ENCODE measurements at places on chromosomes 16 and 17.

DNA sequence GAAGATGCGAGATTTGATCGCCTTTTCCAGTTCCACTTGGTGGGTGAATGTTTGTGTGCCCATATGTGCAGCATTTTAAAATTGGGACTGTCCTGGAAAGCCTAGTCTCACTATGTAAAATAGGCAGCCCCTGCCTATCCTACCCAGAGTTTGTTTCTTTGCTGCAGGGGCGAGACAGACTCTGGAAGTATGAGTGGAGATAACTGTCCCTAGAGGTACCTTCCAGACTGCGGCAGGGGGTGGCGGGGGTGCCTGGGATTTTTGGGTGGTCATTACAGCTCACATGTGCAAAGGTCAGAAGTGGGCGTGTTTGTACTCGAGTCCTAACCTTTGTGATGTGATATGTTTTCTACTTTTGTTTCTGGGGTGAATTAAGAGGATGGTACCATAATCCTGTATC lies 36.6 kb downstream of the MPRIP start:
- DNase-seq = no peak

DNA sequence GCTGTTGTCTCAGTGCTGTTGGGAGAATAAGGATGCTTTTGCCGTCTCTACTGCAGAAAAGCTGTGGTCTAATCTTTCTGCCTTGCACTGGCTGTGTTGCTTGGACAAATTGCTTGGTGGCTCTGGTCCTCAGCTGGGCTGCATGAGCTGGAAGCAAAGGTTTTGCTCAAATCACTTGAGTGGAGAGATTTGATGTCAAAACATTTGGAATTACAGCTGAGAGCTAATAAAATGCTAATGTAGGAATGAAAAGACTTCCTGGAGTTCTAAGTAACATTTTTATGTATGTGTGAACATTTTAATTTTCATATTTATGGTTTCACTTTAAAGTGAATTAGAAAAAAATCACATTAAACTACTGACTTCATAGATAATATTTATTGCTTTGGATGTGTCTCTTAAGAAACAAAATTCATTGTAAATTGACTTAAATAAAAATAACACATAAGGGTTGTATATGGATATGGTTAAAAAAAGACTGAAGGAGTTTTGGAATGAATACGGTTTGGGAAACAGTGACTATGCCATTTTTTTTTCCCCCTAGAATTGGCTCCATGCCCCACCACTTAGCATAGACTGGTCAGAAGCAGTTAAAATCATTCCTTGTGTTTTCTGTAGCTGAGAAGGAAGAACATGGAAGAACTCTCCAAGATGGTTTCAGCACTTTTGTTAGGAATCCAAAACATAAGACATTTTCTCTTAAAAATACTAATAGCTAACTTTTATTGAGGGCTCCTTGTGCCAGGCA lies 39.2 kb upstream of the FAM20A start:
- DNase-seq = no peak

GRCh38 chr17:74128456-74129211 lies 74.8 kb upstream of the RPL38 start:
- no peak for DNase-seq

DNA sequence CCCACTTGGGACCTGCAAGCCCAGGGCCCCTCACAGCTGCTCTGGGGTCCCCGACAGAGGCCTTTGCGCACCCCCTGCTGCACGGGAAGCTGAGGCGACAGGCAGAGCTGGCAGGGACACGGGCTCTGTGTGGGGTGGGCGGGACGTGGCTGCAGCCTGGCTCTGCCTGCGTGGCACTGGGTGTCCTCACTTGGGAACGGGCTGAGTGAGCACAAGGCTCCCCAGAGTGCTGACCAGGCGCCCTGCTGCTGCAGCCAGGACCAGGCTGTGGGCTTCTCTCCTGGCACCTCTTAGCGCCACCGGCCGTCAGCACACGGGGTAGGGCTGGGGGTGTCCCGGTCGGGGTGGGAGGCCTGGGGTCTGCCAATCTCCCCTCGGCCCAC lies 6.6 kb downstream of the C1QTNF8 start:
- no peak for DNase-seq

- no peak for DNase-seq
Observed at GRCh38 chr16:13631916-13632315, 288.0 kb upstream of the ERCC4 start.

DNA sequence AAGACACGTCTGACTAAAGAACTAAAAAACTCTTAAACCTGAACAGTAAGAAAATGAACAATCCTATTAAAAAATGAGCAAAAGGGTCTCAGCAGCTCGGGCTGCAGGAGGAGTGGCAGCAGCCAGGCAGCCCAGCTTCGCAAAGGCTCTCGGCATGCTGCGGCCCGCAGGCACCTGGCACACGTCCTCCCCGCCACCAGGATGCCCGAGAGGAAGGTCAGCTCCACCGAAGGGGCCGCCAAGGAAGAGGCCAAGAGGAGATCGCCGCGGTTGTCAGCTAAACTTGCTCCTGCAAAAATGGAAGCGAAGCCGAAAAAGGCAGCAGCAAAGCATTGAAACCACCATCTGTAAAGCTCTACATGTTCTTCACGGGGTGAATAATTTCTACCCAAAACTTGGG lies 173.5 kb downstream of the BCAS3 start:
- no peak for DNase-seq

GRCh38 chr16:23742766-23743165 lies 12.1 kb upstream of the CHP2 start:
- no peak for DNase-seq

DNA sequence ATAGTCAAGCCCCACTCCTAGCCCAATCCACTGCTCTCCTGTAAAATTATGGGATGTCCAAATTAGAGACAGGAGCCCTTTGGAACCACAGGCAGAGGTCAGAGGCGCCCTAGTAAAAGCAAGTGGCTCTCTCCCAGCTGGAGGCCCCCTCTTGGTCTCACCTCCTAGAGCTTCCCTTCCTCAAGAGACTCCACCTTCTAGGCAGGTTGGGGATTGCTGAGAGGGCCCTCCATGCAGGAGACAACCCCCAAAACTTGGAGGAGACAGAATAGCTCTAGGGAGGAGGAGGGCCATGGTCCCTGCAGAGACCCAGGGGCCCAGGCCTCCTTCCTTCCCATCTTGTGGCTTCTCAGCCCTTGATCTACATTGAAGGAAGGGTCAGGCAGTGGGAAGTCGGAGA lies 29.4 kb downstream of the NEUROD2 start:
- no peak for DNase-seq

DNA sequence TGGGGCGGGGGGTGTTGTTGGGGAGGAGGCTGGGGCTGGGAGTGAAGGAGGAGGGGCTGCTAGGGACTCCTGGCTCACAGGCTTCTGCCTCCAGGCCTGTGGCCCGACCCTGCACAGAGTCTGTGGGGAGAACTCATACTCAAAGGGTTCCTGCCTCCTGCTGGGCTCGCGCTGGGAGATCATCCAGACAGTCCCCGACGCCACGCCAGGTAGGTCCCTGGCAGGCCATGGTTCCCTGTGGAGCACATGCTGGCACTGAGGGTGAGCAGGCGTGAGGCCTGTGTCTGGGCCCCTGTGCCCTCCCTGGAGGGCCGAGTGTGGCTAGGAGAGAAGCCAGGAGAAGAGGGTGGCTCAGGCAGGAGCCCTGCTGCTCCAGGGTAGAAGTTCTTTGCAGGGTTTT lies 4.6 kb downstream of the ITGAD start:
- no peak for DNase-seq

DNA sequence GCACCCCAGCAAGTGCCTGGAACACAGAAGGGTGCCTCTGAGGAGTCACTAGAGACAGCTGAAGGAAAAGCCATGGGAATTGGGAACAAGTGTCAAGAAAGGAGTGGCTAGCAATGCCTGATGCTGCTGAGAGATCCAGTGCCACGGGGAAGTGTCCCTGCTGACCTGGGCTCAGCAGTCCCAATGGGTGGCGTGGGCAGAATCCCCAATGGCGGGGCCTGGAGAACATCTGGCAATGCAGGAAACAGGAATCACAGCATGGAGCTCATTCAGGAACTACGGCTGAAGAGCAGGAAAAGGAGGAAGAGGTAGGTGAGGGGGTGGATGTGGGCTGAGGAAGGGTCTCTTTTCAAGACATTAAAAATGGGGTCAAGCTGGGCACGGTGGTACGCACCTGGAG lies 30.1 kb downstream of the UBE2O start:
- DNase-seq = no peak

GRCh38 chr17:46943501-46944393 lies 20.8 kb downstream of the GOSR2 start:
- DNase-seq = peak; percentile 37

GRCh38 chr16:25138130-25138529 lies 26.6 kb downstream of the LCMT1 start:
- no peak for DNase-seq

GRCh38 chr16:10892782-10893318 lies 15.8 kb downstream of the CIITA start:
- no peak for DNase-seq

DNA sequence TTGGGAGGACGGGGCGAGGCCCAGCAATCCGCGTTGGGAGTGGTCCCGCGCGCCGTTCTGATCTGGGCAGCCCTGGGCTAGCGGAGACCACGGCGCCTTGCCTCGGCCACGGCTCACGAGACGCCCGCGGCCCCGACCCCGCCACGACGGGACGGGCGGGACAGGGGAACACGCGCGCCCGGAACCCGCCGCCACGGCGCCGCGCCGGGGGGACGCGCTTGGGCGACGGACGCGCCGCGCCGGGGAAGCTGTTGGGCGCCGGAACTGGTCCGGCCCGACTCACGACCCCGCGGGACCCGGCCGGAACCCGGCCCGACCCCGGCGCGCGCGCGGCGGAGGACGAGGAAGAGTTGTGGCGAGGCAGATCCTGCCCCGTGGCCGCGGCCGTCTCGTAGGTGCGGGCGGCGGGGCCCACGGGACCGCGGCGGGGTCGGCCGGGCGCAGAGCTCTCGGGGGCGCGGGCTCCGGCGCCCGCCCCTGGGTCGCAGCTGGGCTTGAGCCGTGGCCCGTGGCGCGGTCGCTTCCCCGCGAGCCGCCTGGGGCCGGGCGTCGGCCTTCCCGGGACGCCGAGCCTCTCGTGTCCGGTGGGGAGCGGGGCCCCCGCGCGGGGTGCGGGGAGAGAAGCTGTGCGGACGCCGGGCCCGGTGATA lies at the start of gene ACSF3:
ACSF3 (plus strand) TSS at position 251 of the 650 bp plus-strand sequence. CDS start 6,830 bp downstream, outside the sequence.
- peak; percentile 95 for DNase-seq

DNA sequence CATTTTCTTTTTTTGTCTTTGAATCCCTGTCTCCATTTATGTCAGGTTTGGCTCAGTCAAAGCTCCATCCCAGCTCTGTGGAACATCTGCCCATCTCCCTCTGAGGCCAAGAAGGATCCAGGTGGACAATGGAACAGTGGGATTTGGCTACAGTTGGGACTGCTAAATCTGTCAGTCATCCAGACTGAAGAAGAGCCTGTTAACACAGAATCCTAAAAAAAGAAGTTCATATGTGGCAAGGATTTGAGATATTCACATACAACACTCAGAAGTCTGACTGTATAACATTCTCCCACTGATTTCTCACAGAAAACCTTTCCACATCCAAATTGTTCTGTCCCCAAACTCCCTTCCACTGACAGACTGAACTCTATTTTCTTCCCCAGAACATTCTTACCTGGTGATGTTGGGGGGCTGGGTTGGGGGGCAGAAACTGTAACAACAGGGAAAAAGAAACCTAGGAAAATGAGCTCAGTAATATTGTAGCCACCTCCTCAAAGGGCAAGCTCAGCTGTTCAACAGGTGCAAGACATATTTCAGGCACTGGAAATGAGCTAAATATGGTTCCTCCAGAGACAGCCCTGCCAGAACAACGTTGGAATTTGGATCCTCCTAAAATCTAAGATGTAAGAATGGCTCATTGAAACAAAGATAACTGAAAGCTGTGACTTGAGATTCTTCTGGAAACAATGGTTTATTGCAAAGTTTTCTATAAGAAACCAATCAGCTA lies 301.5 kb upstream of the CDH5 start:
- no peak for DNase-seq

DNA sequence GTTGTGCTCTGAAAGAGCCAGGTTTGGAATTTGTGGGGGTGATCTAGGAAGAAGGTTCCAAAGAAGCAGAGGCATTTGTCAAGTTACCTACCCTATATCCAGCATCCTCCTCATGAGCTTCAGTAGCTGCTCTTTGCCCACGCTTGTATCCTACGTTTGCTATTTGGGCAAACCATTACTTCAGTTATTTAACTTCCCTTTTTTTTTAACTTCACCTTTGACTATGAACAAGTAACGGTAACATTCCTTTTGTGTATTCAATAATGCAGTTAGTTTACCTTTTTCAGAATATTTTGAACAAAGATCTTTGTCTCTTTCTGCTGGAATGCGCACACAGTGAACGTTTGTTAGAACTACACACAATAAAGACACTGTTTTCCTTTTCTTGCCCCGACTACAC lies 41.5 kb downstream of the CYB5B start:
- no peak for DNase-seq

GRCh38 chr16:49780433-49780832 lies 75.5 kb downstream of the ZNF423 start:
- DNase-seq = no peak

- DNase-seq = no peak
Observed at GRCh38 chr17:7027335-7027734, 4.5 kb downstream of the BCL6B start.

- no peak for DNase-seq
Observed at GRCh38 chr17:74380959-74381808, 13.9 kb downstream of the GPR142 start.

GRCh38 chr17:56592487-56593085 lies 913 bp upstream of the NOG start:
- peak; percentile 94 for DNase-seq

DNA sequence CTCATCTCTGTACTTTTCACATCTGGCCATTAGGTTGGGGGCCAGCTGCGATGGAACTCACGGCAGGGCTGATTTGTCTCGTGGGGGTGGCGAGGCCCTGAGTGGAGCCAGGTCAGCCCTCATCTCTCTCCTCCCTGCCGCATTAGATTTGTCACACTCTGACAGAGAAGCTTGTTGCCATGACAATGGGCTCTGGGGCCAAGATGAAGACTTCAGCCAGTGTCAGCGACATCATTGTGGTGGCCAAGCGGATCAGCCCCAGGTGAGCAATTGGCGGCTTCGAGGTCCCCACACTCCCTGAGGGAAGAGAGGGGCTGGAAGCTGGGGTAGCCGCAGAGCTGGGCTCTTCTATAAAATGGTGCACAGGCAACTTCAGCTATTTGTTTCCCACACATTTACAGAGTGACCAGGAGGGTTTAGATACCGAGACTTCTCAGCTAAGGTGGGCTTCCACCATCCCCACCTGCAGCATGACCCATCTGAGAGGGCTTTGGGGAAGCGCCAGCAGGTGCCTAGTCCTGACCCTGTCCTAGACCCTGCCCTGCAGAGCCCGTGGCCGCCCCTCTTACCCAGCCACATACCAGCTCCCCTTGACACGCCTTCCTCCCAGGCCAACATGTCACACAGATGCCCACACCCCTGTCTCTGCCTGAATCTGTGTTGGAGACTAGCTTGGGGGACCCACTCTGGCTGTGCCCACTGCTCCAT lies 8.4 kb downstream of the TMEM98 start:
- no peak for DNase-seq

- DNase-seq = no peak
Observed at GRCh38 chr17:2862197-2862596, 66.0 kb downstream of the RAP1GAP2 start.
